ENCODE measurements at places on chromosomes 3 and 15.

GRCh38 chr3:160012108-160012507 lies 23.5 kb downstream of the IL12A start:
- DNase-seq, result no peak

DNA sequence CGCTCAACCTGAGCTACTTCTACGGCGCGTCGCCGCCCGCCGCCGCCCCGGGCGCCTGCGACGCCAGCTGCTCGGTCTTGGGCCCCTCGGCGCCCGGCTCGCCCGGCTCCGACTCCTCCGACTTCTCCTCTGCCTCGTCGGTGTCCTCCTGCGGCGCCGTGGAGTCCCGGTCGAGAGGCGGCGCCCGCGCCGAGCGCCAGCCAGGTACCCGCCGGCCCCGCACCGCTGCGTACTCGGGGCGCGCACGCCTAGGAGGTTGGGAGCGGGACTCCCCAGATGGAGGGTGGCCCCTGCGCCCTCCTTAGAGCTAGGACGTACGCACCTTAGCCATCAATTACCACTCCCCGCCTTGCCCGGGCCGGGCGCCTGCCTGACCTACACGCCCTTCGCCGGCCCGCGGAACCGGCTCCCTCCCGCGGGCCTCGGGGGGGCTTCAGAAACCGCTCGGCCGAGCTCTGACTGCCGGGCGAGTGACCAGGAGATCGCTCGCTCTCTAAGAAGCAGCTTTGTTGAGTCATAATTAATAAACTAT lies 466 bp downstream of the NFKBIZ start:
- DNase-seq, result peak; percentile 85

GRCh38 chr3:194925614-194926013 lies 239.9 kb downstream of the FAM43A start:
- DNase-seq, result no peak

GRCh38 chr3:42786212-42786611 lies 13.2 kb upstream of the CCDC13 start:
- no peak for DNase-seq

- DNase-seq, result no peak
Observed at GRCh38 chr3:12312010-12312409, 23.1 kb downstream of the PPARG start.

Data from Right ventricle myocardium inferior (tissue), 1 donor.